ENCODE measurements at places on chromosomes 12 and 14. TPM values are rescaled to one million over a fixed set of nuclear protein-coding genes. Genes with fewer than 3 reads are reported as not detected.

Gene ANKS1B
- not detected for total RNA-seq

Gene GALNT16
- not detected for total RNA-seq

Gene MDM2
- 166 TPM for total RNA-seq

DNA sequence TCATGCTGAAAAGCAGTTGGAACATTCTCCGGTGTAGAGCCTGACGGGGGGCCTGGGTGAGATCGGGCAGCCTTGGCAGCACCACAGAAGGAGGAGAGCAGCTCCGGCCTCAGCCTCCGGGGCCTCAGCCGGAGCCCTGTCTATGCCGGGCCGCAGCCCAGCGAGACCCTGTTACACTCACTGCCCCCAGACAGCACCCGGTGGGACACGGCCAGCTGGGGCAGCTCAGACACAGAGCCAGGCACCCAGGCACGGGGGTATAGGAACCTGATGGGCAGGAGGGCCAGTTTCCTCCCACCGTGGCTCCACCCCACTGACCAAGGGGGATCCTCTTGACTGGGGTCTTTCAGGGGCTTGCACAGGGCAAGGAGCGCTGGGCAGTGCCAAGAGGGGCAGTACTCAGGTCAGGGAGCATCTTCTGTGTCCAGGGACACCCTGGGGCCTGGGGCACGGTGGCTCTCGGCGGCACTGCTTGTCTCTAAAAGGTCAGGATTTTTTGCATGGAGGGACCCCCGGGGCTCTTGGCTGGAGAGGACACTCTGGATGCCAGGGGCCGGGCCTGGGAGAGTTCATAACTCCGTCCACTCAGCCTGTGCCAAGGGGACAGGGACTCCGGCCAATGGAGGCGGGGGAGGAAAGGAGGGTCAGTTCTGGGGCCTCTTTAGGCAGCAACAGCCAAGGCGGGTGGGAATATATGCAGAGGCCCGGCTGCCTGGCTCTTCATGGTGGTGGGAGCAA is 9.4 kb downstream of the INF2 start:
- no peak overlapping the region for H3K4me3 ChIP-seq
- peaks cover under 1% of the 10 kb centered on the region for H3K36me3 ChIP-seq
- no peak overlapping the region for H3K27ac ChIP-seq
- H3K4me1 ChIP-seq, result peaks cover 25% of the 10 kb centered on the region

DNA sequence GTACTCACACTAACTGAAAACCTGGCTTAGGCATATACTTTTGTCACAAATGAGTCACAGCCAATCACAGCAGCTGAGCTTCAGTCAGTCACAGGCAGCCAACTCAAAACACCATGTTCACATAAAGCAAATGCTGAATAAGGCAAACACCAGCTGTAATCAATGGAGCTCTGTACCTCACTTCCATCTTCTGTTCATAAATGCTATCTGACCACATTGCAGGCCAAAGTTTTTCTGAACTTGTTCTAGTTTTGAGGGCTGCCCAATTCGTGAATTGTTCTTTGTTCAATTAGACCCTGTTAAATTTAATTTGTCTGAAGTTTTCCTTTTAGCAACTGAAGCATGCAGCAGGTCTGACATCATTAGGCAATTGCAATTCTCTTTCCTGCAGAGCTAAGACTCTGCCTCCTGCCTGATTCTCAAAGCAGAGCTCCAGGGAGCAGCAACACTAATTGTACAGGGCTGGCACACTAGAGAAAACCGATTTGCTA is 129.9 kb downstream of the WIF1 start:
- H3K4me1 ChIP-seq, result no peaks in the 10 kb centered on the region
- H3K4me3 ChIP-seq, result no peak overlapping the region
- no peaks in the 10 kb centered on the region for H3K36me3 ChIP-seq

GRCh38 chr12:71448150-71448581 is 8.6 kb downstream of the LGR5 start:
- H3K36me3 ChIP-seq, result no peaks in the 10 kb centered on the region
- no peak for DNase-seq
- no peaks in the 10 kb centered on the region for H3K4me1 ChIP-seq
- no peak overlapping the region for H3K4me3 ChIP-seq
- peaks cover 36% of the 10 kb centered on the region for H3K27me3 ChIP-seq
